Astrocyte of the spinal cord (primary cell): ENCODE measurements at places on chromosomes 7 and 10.

DNA sequence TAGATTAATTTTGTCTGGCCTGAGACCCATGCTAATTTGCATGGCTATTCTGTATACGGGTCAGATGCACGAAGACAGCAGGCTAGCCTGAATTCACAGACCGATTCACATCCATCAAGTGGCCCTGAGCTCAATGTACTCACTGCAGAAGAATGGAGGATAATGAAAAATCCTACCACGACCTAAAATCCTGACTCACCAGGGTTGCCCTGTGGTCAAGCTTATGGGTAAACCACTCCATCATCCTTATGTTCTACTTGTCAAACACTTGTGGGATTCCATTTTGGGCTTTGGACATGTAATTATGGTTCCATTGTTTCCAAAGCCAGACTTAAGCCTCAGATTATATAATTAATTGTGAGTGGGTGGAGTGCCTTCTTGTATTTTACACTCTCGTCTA lies 110.4 kb upstream of the ZNF438 start:
- DNase-seq = peak; percentile 92

DNA sequence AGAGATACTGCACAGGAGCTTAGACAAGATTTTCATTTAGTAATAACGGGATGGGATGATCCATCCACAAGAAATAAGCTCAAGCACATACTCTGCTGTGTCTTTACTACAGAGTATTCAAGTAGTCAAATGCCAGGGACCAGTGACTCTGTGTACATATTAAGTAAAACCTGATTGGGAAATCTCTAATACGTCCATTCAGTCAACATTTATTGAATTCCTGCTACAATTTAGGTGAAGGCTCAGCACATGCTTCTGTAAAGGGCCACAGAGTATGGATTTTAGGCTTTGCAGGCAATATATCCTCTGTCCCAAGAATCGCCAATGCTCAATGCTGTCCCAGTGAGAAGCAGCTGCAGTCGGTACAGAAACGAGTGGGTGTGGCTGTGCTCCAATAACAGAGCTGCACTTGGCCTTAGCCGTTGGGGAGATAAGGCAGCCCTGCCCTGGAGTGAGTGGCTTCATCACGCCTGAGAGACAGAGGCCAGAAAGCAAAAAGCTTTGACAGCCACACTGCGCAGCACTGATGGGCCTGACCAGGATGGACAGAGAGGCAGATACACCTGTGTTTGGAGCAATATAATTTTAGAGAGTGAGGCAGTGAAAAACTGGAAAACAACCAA lies 186.8 kb downstream of the PARD3 start:
- DNase-seq = peak; percentile 26

GRCh38 chr10:13310518-13311176 lies 10.8 kb upstream of the PHYH start:
- no peak for DNase-seq

DNA sequence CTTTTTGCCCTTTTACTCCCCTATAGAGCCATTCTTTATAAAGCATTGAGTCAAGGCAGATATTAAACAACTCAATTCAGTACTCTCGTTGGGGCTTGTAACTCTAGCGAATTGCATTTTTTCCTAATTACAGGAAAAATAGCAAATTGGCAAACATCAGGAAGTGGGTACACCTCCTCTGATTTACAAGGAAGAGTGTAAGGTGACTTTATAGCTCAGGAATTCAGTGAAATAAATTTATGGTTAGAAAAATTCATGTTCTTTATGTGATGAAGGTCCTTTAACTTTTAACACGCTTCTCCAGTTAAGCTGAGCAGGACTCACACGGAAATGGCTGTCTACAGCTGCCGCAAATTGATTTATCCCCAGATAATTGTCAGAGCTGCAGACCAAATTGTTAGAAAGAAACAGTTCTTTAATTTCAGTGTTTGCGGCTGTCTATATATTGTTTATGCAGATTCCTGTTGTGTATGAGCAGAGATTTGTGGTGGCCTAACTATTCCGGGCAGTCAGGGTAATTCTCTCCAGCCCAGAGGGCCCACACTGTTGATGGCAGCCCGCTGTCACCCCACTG lies 151.1 kb upstream of the MKI67 start:
- no peak for DNase-seq

DNA sequence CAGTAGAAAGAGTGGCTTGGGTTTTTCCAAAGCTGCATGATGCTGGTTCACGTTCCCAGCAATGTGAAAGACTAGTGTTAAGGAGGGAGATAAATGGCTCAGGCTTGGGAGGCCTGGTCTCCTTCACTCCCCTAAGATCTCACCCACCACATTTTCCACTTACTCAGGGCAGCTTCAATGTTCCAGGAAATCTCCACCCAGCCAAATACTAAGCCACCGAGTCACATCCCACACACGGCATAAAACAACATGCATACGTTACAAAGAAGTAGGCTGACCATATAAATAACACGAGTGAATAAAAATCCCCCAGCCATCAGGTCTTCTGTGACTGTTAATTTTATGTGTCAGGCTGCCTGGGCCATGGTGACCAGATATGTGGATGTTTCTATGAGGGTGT lies 303.5 kb downstream of the SFMBT2 start:
- peak; percentile 68 for DNase-seq

- DNase-seq = no peak
Observed at GRCh38 chr10:118531105-118531852, 64.2 kb downstream of the PRLHR start.

DNA sequence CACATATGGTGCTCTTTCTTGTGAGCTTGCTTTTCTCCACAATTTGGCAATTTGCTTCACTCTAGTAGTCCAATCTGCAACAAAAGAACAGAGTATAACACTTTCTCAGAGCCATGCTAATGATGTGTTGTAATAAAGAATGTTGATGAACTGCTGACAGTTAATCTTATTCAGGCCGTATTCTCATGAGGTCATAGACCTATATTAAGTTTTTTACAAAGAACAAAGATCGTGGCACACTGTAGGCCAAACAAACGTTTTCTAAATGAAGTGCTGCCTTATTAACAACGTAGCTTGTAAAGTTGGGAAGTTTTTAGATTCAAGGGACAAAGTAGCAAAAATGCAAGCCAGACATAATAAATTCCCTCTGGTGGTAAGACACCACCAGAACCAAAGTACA lies 160.1 kb downstream of the GALNT11 start:
- no peak for DNase-seq
